AG08395 (cell line): ENCODE measurements at places on chromosomes 1 and 21.

DNA sequence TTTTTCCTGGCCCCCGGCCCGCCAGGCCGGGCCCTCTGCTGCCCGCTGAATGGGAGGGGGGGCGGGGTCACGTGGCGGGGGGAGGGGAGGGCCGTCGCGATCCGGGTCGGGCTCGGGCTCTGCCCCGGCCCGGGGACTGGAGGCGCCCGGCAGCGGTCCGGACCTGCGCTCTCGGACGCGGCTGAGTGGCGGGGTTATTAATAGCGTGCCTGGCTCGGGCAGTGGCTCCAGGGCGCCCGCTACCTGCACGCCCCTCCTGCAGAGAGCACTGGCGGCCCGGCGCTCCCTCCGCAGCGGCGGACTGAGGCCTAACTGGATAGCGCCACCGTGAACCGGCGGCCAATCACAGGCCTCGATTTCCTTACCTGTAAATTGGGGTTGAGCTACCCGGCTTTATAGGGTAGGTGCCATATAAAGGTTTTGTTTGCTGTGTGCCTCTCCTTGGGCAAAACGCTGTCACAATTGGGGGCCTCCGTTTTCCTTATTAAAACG lies 28.1 kb downstream of the AHDC1 start:
- DNase-seq, result peak; percentile 79

- DNase-seq, result no peak
Measured at GRCh38 chr1:102151242-102151641, 154.5 kb upstream of the OLFM3 start.

GRCh38 chr1:7503691-7504437 lies 267.2 kb upstream of the VAMP3 start:
- no peak for DNase-seq

DNA sequence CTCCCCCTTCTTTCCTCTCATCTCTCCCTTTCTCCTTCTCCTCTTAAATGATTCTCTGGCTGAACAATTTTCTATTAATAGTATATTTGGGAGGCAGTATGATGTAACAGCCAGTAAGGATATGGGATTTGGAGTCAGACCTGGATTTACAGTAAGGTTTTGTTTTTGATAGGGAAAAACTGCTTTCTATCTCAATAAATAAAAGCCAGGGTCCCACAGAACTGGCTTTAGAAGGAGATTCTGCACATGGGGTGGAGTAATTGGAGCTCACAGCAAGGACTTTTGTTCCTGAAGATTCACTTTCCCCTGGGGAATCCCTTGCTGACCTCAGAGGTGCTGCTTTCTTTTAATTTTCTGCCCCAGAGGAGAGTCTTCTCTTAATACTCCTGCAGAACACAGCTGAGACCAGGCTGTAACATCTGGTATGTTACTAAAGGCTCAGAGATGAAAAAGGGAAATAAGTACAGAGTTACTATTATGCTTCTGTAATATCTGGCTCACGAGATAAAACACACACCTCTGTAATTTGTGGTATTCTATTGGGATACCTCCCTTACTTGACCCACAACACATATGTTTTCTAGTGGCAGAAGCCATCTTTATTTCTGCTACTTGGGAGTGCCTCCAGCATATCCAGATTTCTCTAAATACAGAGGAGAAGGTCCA lies 13.4 kb downstream of the EPB41 start:
- DNase-seq, result no peak

DNA sequence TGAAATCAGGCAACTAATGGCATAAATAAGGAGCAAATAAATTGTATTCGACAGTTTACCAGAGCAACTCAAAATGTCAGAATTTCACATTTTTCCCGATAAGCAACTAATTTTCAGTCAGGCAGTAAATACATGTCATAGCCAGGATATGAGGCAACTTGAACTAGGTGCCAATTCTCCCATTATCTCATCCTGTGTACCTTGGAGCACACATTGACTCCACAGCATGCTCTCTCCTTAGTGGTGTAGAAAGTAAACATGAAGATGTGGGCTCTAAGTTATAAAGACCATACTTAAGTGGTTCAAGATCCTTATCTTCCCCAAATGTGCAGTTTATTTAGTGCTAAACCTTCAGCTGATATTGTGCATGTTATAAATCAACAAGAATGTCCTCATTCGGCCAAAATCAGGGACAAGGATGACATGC lies 197.8 kb downstream of the VAV3 start:
- DNase-seq, result no peak

- no peak for DNase-seq
Measured at GRCh38 chr1:213136190-213136917, 85.3 kb downstream of the RPS6KC1 start.

GRCh38 chr1:4016351-4017130 lies 116.5 kb upstream of the C1orf174 start:
- DNase-seq, result no peak

DNA sequence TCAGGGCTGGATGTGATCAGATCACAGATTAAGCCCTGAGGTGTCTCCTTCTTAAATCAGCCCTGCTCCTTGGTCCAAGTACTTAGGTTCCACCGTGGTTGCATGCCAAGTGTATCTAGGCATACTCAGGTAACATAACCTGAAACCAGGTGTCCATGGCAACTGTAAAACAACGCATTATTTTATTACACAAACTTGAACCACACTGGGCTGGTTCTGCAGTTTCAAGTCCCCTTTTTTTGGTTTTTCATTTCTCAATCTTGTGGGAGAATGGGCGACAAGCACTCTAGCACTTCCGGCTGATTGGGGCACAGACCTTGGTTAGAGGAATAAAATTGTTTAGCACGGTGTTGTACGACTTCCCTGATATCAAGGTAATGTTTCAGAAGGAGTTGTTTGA lies 65.2 kb downstream of the GBP6 start:
- DNase-seq, result no peak
